Esophagus squamous epithelium (tissue), 5 donors: ENCODE measurements at places on chromosomes 1 and 21. TPM values are rescaled to one million over a fixed set of nuclear protein-coding genes. Genes with fewer than 3 reads are reported as not detected.

DNA sequence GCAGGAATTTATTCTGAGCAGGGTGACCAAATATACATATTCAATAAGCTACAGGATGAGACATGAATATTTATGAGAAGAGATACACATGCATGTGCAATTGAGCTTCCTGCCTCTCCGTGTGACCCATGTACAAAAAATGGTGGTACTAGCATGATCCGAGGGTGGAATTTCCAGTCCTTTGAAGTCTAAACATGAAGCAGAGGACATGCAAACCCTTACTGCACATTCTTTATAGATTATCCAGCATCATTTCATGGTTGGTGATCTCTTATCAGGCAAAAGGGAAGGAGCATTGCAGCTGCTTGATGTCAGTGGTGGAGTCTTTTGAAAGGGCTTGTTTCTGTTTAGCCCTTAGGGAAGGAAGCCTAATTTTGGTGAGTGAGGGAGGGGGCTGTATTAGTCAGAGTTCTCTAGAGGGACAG, 448.6 kb downstream of the SETD4 start:
- DNase-seq: no peak
- no peak overlapping the region for H3K4me3 ChIP-seq
- H3K4me1 ChIP-seq: no peaks in the 10 kb centered on the region
- no peaks in the 10 kb centered on the region for H3K27me3 ChIP-seq
- H3K36me3 ChIP-seq: no peaks in the 10 kb centered on the region

GRCh38 chr1:52032124-52032784, 1.4 kb downstream of the KTI12 start:
- peaks cover 16% of the 10 kb centered on the region for H3K4me1 ChIP-seq
- no peak for DNase-seq
- no peaks in the 10 kb centered on the region for H3K36me3 ChIP-seq
- H3K4me3 ChIP-seq: peak overlapping the region; percentile 85
- no peaks in the 10 kb centered on the region for H3K27me3 ChIP-seq

GRCh38 chr1:118913818-118914217, 74.3 kb downstream of the TBX15 start:
- no peak overlapping the region for H3K27ac ChIP-seq
- no peaks in the 10 kb centered on the region for H3K36me3 ChIP-seq
- no peaks in the 10 kb centered on the region for H3K4me1 ChIP-seq
- no peak overlapping the region for H3K4me3 ChIP-seq
- no peak for DNase-seq

DNA sequence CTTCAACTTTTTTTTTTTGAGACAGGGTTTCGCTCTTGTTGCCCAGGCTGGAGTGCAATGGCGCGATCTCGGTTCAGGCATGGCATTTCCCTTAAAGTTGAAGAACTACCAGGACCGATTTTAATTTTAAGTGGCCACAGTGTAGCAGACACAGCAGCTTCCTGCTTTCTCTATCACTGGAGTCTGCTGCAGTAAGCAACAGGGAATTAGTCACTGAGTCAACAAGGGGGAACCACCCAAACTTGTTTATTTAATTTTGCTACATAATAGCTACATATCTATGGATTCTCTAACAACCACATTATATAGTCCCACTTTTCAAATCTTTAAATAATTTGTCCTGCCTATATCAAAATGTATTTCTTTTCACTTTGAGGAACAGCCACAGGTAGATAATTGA, 12.5 kb upstream of the TNNI3K start:
- H3K36me3 ChIP-seq: no peaks in the 10 kb centered on the region
- no peak for DNase-seq
- H3K4me3 ChIP-seq: no peak overlapping the region
- no peaks in the 10 kb centered on the region for H3K4me1 ChIP-seq

DNA sequence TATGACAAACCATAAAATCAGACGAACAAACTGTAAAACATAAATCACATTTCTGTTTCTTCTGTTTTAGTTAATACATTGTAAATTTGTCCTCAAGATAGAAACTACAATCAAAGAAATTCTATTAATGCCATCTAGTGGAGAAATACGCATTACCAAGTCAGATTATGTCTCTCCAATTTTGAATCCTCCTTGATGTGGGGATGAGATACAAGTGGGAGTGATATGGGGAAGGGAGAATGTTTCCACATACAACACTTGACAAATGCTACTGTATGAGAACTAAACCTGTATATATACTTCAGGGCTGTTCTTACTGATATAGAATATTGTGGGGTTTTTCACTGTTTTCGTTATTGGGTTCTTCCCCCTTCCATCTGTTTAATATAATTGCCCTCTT, 2.6 kb downstream of the HFM1 start:
- no peak for DNase-seq
- no peaks in the 10 kb centered on the region for H3K4me1 ChIP-seq
- no peak overlapping the region for H3K4me3 ChIP-seq
- no peaks in the 10 kb centered on the region for H3K36me3 ChIP-seq

GRCh38 chr21:36388835-36389234, 3.6 kb downstream of the CHAF1B start:
- no peaks in the 10 kb centered on the region for H3K4me1 ChIP-seq
- no peak overlapping the region for H3K27ac ChIP-seq
- no peak for DNase-seq

- H3K4me3 ChIP-seq: no peak overlapping the region
- H3K27me3 ChIP-seq: no peaks in the 10 kb centered on the region
- H3K27ac ChIP-seq: no peak overlapping the region
These were observed 264.9 kb upstream of the FMN2 start for GRCh38 chr1:239826736-239827135.

GRCh38 chr1:150613061-150613920, 16.1 kb downstream of the ENSA start:
- DNase-seq: no peak
- peaks cover 48% of the 10 kb centered on the region for H3K36me3 ChIP-seq
- H3K4me3 ChIP-seq: peak overlapping the region; percentile 1
- peaks cover 42% of the 10 kb centered on the region for H3K4me1 ChIP-seq

GRCh38 chr1:60911966-60912697, 170.2 kb upstream of the NFIA start:
- H3K4me1 ChIP-seq: no peaks in the 10 kb centered on the region
- DNase-seq: no peak
- no peak overlapping the region for H3K27ac ChIP-seq
- H3K36me3 ChIP-seq: no peaks in the 10 kb centered on the region
- H3K27me3 ChIP-seq: no peaks in the 10 kb centered on the region

DNA sequence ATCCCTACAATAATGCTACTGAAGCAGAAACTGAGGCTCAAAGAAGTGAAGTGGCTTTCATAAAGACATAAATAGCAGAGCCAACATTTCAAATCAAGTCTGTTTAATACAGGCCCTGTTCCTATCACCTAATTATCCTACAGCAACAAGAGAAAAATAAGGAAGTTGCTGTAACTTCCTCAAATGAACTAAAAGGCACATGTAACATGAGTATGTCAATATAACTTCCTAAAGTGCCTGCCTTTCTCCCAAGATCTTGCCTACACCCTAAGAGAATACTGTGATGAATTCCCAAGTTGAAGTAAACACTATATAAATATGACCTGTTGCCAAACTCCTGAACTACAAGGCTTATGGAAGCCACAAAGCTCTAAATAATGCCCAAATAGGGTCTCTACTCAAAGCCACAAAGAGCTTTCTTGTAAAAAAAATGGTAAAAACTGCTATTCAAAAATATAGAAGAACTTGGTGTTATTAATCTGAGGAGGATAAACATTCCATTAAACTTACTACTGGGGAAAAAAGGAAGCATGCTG, 8.6 kb downstream of the BEND5 start:
- no peak for DNase-seq
- H3K36me3 ChIP-seq: no peaks in the 10 kb centered on the region
- H3K27me3 ChIP-seq: no peaks in the 10 kb centered on the region
- no peak overlapping the region for H3K4me3 ChIP-seq

- no peak for DNase-seq
- peaks cover 3% of the 10 kb centered on the region for H3K4me1 ChIP-seq
- H3K36me3 ChIP-seq: no peaks in the 10 kb centered on the region
- peaks cover 4% of the 10 kb centered on the region for H3K27me3 ChIP-seq
- no peak overlapping the region for H3K4me3 ChIP-seq
These were observed 243.4 kb downstream of the RHOU start for GRCh38 chr1:228978484-228979324.

- peaks cover 65% of the 10 kb centered on the region for H3K4me1 ChIP-seq
- DNase-seq: no peak
- H3K27ac ChIP-seq: no peak overlapping the region
- H3K36me3 ChIP-seq: no peaks in the 10 kb centered on the region
- no peak overlapping the region for H3K4me3 ChIP-seq
These were observed 19.4 kb downstream of the JAK1 start for GRCh38 chr1:64946916-64947315.

GRCh38 chr1:177082855-177083693, 81.4 kb downstream of the ASTN1 start:
- no peaks in the 10 kb centered on the region for H3K27me3 ChIP-seq
- no peak overlapping the region for H3K4me3 ChIP-seq
- no peak overlapping the region for H3K27ac ChIP-seq
- H3K4me1 ChIP-seq: no peaks in the 10 kb centered on the region
- no peaks in the 10 kb centered on the region for H3K36me3 ChIP-seq
- DNase-seq: no peak

GRCh38 chr1:25651824-25652741, 35.5 kb downstream of the MAN1C1 start:
- no peak overlapping the region for H3K4me3 ChIP-seq
- no peaks in the 10 kb centered on the region for H3K36me3 ChIP-seq
- H3K27me3 ChIP-seq: no peaks in the 10 kb centered on the region
- DNase-seq: no peak
- H3K27ac ChIP-seq: no peak overlapping the region

GRCh38 chr1:30965924-30966599, 57.5 kb upstream of the SDC3 start:
- peak overlapping the region; percentile 2 for H3K27ac ChIP-seq
- H3K4me1 ChIP-seq: peaks cover 21% of the 10 kb centered on the region
- H3K4me3 ChIP-seq: no peak overlapping the region

GRCh38 chr1:43293896-43294760, 6.7 kb upstream of the TIE1 start:
- H3K27ac ChIP-seq: peak overlapping the region; percentile 85
- H3K36me3 ChIP-seq: no peaks in the 10 kb centered on the region
- no peak overlapping the region for H3K4me3 ChIP-seq
- DNase-seq: no peak
- H3K27me3 ChIP-seq: no peaks in the 10 kb centered on the region

DNA sequence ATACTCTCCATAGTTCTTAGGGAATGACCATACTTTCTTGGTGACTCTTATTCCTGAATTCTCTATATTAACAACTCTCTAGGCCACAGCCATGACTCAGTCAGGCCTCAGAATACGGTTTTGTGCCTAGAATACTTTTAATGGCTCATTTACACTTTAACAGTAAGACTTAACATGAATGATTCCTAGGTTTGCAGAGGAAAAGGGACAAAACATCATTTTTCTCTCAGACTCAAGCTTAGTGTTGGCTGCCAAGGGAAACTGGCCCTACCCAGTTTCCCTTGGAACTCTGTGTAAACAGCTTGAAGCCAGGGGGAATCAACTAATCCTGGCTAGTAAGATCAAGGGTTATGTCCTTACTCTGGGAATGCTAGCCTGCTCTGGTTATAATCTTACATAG, 164.9 kb upstream of the PKN2 start:
- no peaks in the 10 kb centered on the region for H3K27me3 ChIP-seq
- no peak for DNase-seq
- H3K4me1 ChIP-seq: no peaks in the 10 kb centered on the region

- no peaks in the 10 kb centered on the region for H3K27me3 ChIP-seq
- H3K36me3 ChIP-seq: no peaks in the 10 kb centered on the region
- no peaks in the 10 kb centered on the region for H3K4me1 ChIP-seq
- no peak overlapping the region for H3K4me3 ChIP-seq
- H3K27ac ChIP-seq: no peak overlapping the region
- no peak for DNase-seq
These were observed 106.0 kb downstream of the PCNX2 start for GRCh38 chr1:233189526-233189925.

GRCh38 chr1:31712630-31713029, 8.8 kb upstream of the COL16A1 start:
- H3K4me3 ChIP-seq: no peak overlapping the region
- peaks cover 38% of the 10 kb centered on the region for H3K4me1 ChIP-seq
- H3K27me3 ChIP-seq: peaks cover 33% of the 10 kb centered on the region
- peak overlapping the region; percentile 96 for H3K27ac ChIP-seq

DNA sequence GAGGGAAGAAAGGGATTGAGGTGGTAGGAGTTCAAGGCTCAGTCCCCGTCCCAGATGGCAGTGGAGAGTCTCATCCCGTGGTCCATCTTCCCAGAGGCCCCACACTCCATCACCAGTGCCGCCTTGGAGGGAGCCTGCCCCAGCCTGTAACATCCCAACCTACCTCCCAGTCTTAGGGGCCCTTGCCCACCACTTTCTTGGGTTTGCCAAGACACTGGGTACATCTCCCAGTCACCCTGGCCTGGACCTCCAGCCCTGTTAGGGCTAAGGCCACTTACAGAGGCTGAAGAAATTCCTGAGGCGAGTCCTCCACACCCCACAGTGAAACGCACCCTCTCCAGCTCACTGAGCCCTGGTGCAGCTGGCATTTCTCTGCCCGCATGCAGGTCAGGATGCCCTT, 3.3 kb downstream of the TMEM200B start:
- H3K4me1 ChIP-seq: peaks cover 38% of the 10 kb centered on the region
- no peak overlapping the region for H3K4me3 ChIP-seq
- H3K27ac ChIP-seq: no peak overlapping the region
- DNase-seq: no peak

DNA sequence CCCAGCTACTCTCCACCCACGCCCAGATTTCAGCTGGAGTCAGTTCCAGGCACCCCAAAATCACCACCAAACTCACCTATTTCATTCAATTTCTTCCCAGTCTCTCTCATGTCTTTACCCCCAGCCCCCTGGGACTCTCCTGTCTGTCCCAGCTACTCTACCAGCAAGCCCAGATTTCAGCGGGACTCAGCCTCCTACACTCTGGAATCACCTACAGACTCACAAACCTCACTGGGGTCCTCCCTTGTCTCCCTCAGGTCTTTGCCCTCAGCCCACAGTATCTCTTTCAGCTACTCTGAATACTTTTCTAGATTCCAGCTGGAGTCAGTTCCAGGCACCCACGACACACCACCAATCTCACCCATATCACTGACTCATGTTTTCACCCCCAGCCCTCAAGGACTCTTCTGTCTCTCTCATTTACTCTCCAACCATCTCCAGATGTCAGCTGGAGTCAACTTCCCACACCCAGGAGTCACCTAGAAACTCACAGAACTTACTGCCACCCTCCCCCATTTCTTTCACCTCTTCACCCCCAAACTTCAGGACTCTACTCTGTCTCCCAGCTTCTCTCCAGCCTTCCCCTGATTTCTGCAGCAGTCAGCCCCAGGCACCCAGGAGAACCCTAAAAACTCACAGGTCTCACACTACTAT, 1529.3 kb upstream of the TPTE start:
- no peaks in the 10 kb centered on the region for H3K4me1 ChIP-seq
- DNase-seq: no peak
- no peaks in the 10 kb centered on the region for H3K27me3 ChIP-seq
- H3K27ac ChIP-seq: no peak overlapping the region
- H3K4me3 ChIP-seq: no peak overlapping the region

- H3K36me3 ChIP-seq: no peaks in the 10 kb centered on the region
- H3K4me1 ChIP-seq: peaks cover 19% of the 10 kb centered on the region
- peak overlapping the region; percentile 42 for H3K27ac ChIP-seq
- no peaks in the 10 kb centered on the region for H3K27me3 ChIP-seq
These were observed 30.3 kb downstream of the SLX9 start for GRCh38 chr21:44969931-44970755.

Gene WNT2B
- total RNA-seq: 4.9 TPM

Gene SNIP1
- 11.7 TPM for total RNA-seq

Gene SPOCD1
- 0.18 TPM for total RNA-seq

Gene CALML6
- total RNA-seq: not detected

Gene OTUD3
- 2.0 TPM for total RNA-seq

Gene ESRRG
- total RNA-seq: 0.32 TPM

Gene ENAH
- 42.5 TPM for total RNA-seq

Gene NPL
- 13.7 TPM for total RNA-seq

Gene EXO5
- 6.4 TPM for total RNA-seq

Gene FNDC5
- total RNA-seq: 0.76 TPM

Gene CD48
- 13.7 TPM for total RNA-seq

Gene ALX3
- not detected for total RNA-seq

Gene TAL1
- 1.4 TPM for total RNA-seq
